Small intestine (tissue), 16 donors: ENCODE measurements at places on chromosomes 13 and 19.

DNA sequence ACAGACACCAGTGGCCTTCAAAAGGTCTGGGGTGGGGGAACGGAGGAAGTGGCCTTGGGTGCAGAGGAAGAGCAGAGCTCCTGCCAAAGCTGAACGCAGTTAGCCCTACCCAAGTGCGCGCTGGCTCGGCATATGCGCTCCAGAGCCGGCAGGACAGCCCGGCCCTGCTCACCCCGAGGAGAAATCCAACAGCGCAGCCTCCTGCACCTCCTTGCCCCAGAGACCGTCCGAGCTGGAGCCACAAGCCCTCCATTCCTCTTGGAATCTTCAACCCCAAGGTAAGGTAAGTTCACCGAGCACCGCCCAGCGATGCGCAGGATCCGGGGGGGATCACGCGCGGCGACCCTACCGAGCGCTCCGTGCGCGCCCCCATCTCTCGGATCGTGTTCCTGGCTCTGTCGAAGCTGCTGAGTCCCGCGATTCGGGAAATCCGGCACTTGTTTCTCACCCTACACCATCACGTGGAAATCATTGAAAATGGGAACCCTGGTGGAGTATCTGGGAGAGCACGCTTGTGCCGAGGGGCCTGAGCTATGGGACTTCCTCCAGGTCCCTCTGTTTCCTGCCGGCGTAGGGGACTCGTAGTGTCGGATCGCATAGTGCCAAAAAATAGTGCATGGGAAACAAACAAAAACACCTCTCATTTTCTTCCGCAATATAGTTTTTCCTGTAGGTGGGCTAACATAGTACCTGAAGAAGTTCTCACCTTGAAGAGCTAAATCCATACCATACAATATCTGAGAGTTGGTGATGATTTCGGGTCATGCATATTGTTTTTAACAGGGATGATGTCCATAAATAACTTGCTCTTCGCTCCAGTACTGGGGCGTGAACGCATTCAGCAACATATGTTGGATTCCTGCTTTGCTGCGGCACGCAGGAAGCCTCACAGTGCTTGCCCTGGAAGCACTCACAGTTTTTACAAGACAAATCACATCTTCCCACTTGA is 9.3 kb downstream of the PDX1 start:
- no peaks in the 10 kb centered on the region for H3K4me1 ChIP-seq
- peak; percentile 54 for DNase-seq

GRCh38 chr13:33480561-33480960 is 195.0 kb upstream of the STARD13 start:
- H3K4me1 ChIP-seq, result no peaks in the 10 kb centered on the region
- no peaks in the 10 kb centered on the region for H3K27me3 ChIP-seq
- H3K27ac ChIP-seq, result no peak overlapping the region

DNA sequence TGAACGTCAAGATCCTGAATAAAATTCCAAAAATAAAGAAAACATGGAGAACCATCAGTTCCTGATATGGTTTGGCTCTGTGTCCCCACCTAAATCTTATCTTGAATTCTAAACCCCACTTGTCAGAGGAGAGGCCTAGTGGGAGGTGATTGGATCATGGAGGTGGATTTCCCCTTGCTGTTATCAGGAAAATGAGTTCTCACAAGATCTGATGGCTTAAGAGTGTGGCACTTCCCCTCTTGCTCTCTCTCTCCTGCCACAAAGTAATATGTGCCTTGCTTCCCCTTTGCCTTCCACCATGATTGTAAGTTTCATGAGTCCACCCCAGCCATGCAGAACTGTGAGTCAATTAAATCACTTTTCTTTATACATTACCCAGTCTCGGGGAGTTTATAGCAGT is 827.4 kb downstream of the GPC5 start:
- H3K27ac ChIP-seq, result no peak overlapping the region
- no peak for DNase-seq
- H3K27me3 ChIP-seq, result no peaks in the 10 kb centered on the region
- peaks cover 13% of the 10 kb centered on the region for H3K4me1 ChIP-seq
- H3K4me3 ChIP-seq, result no peak overlapping the region

GRCh38 chr19:51131780-51132680 is 7.3 kb downstream of the SIGLEC9 start:
- H3K27me3 ChIP-seq, result no peaks in the 10 kb centered on the region
- DNase-seq, result peak; percentile 6
- H3K36me3 ChIP-seq, result no peaks in the 10 kb centered on the region
- H3K4me3 ChIP-seq, result no peak overlapping the region
- no peaks in the 10 kb centered on the region for H3K4me1 ChIP-seq
- H3K27ac ChIP-seq, result peak overlapping the region; percentile 28

GRCh38 chr13:26325876-26326275 is 71.9 kb downstream of the CDK8 start:
- H3K36me3 ChIP-seq, result no peaks in the 10 kb centered on the region
- no peak overlapping the region for H3K4me3 ChIP-seq

GRCh38 chr13:43693639-43694038 is 93.1 kb downstream of the ENOX1 start:
- no peak for DNase-seq
- H3K27ac ChIP-seq, result no peak overlapping the region
- no peaks in the 10 kb centered on the region for H3K4me1 ChIP-seq

DNA sequence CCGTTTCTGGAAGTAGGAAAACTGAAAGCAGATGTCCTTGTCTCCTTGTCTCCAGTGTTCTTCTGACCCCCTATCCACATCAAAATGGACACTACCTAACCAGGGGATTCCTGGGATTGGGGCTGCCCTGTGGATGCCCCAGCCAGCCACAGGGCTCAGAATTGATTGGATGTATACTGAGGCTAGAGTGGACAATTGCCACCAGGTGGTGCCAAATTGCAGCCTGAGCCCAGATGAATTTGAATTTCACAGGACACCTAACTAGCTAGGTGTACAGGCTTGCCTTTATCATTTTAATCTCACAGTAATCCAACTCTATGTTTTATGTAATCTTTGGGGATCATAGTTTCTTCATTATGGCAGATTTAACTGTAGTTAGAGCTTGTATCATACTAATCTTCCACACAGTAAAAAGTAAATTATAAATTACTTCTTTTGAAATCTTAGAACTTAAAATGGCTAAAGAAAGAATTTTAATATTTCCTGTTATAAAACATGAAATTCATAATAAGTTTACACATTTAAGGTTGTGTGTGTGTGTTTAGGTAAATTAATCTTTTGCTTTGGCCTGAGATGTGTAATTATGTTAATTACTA is 58.0 kb downstream of the PIBF1 start:
- H3K27ac ChIP-seq, result no peak overlapping the region
- no peak overlapping the region for H3K4me3 ChIP-seq
- H3K36me3 ChIP-seq, result peaks cover 11% of the 10 kb centered on the region
- H3K27me3 ChIP-seq, result no peaks in the 10 kb centered on the region

DNA sequence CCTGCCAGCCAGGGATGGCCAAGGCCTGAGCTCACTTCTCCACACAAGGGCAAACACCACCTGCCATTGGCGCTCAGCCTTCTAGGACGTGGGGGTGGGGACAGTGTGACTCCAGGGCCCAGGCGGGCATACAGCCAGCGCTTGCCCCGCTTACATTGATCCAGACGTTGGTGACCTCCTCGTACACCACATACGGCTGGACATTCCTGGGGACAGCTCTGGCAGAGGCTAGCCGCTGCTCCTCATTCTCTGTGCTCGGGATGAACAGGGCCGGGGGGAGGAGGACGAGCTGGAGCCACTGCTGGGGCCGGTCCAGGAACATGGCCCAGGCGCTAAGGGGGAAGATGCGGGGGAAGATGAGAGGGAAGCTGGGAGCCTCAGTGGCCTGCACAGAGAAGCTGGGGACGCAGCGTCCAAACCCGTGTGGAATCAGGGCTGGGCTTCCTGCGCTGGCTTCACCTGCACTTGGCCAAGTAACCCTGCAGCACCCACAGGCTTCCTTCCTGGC is 25.1 kb upstream of the MYDGF start:
- no peak overlapping the region for H3K4me3 ChIP-seq
- no peak for DNase-seq
- no peaks in the 10 kb centered on the region for H3K27me3 ChIP-seq
- no peaks in the 10 kb centered on the region for H3K4me1 ChIP-seq
- H3K27ac ChIP-seq, result no peak overlapping the region

DNA sequence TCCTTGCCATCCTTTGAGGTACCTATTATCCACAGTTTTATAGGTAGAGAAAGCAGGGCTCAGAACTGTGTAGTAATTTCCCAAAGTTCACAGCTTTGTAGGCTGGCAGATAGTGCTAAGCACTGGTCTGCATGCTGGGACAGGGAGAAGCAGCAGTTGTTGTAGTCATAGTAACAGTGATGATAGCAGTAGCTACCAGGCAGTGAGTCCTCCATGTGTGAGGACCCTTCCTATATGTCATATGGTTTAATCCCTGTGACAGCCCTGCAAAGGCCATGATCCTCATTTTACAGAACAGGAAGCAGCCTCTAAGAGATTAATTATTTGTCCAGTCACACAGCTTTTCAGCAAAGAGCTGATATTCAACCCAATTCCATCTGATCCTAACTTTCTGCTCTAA is 21.0 kb downstream of the SERP2 start:
- H3K4me1 ChIP-seq, result peaks cover 2% of the 10 kb centered on the region
- no peak overlapping the region for H3K27ac ChIP-seq
- H3K27me3 ChIP-seq, result no peaks in the 10 kb centered on the region
- H3K36me3 ChIP-seq, result no peaks in the 10 kb centered on the region

DNA sequence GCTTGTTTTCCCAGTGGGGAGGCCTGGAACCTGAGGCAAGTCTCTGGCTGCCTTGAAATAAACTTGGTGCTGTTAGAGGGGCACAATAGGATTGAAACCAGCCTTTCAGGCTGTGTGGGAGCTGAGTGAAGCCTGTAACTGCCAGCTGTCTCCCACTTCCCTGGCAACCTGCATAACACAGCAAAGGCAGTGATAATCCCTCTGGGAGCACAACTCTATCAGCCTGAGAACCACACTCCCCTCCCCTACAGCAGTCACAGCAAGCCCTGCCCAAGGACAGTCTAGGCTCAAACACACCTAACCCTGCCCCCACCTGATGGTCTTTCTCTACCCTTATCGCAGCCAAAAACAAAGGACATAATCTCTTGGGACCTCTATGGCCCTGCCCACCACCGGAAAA is 683.8 kb upstream of the ATXN8OS start:
- no peak overlapping the region for H3K27ac ChIP-seq
- no peak overlapping the region for H3K4me3 ChIP-seq
- H3K27me3 ChIP-seq, result no peaks in the 10 kb centered on the region
- no peaks in the 10 kb centered on the region for H3K36me3 ChIP-seq

DNA sequence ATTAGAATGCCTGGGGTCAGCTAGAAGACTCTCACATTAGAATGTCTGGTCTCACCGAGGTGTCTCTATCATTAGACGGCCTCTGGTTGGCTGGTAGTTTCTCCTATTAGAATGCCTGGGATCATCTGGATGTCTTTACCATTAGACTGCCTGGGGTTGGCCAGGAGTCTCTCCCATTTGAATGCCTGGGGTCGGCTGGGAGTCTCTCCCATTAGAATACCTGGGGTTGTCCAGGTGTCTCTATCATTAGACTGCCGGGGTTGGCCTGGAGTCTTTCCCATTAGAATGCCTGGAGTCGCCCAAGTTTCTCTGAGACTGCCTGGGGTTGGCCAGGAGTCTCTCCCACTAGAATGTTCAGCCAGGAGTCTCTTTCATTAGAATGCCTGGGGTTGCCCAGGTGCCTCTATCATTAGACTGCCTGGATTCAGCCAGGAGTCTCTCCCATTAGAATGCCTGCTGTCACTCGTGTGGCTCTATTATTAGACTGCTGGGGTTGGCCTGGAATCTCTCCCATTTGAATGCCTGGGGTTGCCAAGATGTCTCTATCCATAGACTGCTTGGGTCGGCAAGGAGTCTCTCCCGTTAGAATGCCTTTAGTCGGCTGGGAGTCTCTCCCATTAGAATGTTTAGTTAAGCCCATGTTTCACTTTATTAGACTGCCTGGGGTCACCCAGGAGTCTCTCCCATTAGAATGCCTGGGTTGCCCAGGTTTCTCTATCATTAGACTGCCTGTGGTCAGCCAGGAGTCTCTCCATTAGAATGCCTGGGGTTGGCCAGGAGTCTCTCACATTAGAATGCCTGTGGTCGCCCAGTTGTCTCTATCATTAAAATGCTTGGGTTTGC is 1467.8 kb downstream of the UQCRFS1 start:
- H3K4me1 ChIP-seq, result no peaks in the 10 kb centered on the region
- no peaks in the 10 kb centered on the region for H3K27me3 ChIP-seq
- no peak overlapping the region for H3K4me3 ChIP-seq
- peaks cover 4% of the 10 kb centered on the region for H3K36me3 ChIP-seq

GRCh38 chr13:59672445-59672844 is 491.3 kb downstream of the DIAPH3 start:
- H3K27ac ChIP-seq, result no peak overlapping the region
- no peak overlapping the region for H3K4me3 ChIP-seq
- H3K4me1 ChIP-seq, result no peaks in the 10 kb centered on the region
- DNase-seq, result no peak

GRCh38 chr13:80828759-80829158 is 487.8 kb upstream of the SPRY2 start:
- no peak overlapping the region for H3K27ac ChIP-seq
- no peaks in the 10 kb centered on the region for H3K36me3 ChIP-seq
- H3K4me1 ChIP-seq, result no peaks in the 10 kb centered on the region

DNA sequence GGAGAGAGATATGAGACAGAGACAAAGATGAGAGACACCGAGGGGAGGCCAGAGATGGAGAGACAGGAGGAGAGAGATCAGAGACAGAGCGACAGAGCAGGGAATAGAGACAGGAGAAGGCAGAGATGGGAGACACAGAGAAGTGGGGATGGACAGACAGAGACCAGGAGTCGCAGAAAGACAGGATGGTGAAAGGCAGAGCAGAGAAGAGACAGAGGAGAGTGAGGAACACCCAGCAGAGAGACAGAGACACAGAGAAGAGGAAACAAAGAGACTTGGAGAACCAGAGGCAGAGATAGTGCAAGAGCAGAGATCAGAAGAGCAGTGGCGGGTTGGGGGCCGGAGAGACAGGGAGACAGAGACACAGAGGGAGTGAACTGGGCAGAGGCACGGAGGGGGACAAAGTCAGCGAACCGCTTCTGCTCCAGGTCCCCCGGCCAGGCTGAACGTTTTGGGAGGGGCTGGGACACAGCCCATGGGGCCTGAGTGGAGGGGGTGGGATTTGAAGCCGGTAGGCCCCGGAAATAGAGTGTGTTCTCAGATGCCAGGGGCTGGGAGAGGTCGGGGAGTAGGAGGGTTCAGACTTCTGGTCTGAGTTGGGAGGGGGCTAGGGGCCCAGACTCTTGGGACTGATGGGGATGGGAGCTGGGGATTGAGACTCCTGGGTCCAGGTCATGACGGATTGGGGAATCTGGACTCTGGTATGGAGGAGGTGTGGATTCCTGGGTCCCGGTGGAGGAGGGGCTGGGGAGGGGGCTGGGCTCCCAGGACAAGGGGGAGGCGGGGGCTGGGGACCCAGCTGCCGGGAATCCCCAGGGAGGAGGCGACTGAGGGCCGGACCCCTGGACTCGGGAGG is 654 bp downstream of the ZNF579 start:
- peaks cover 10% of the 10 kb centered on the region for H3K36me3 ChIP-seq
- no peaks in the 10 kb centered on the region for H3K4me1 ChIP-seq
- no peak for DNase-seq
- H3K27me3 ChIP-seq, result no peaks in the 10 kb centered on the region
- H3K4me3 ChIP-seq, result peak overlapping the region; percentile 88
